Fibroblast of gingiva (primary cell): ENCODE measurements at places on chromosomes 2 and 18.

DNA sequence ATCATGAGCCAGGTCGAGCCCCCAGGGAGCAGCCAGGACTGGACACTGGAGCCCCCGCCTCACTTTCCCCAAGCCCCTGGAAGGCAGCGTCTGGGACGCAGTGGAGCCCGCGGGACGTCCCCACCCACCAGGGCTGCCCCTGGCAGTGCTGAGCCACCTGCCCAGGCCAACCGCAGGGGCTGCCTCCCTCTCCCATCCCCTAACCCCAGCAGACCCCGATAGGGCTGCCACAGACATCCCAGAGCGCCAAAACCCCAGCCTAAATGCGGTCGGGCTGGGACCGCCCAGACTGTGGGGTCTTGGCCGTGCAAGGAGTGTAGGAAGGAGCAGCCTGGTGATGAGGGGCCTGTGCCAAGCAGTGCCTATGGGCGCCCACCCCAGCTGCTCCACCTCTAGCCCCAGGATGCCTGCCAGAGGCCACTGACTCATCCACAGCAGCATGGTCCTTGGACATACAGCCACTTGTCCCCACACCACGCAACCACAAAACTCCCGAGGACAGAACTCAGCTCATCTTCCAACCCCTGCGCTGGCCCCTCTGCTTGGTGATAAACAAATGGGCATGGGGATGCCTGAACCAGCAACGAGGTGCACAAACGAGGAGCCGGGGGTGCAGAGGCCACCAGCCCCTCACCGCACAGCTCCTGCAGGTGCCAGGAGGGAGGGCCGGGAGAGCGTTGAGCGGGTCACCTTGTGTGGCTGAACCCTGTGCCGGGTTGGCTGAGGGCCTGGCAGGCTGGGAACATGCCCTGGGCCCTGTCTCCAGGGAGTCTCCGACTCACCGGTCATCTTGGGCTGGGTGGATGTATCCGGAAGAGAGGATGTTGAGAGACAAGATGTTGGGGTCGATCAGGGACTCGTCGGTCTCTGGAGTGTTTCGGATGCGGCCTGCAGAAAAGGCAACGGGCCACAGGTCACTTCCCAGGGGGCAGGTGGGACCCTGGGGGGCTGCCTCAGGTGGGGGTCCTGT lies 44.9 kb downstream of the AQP12A start:
- no peak for DNase-seq

GRCh38 chr2:168030862-168031624 lies 216.4 kb downstream of the STK39 start:
- DNase-seq: peak; percentile 57

- DNase-seq: no peak
Measured at GRCh38 chr2:128469203-128469602, 150.5 kb upstream of the HS6ST1 start.

GRCh38 chr18:64127172-64127571 lies 21.7 kb downstream of the LINC00305 start:
- DNase-seq: no peak

- DNase-seq: no peak
Measured at GRCh38 chr2:143263066-143263625, 133.9 kb downstream of the ARHGAP15 start.

DNA sequence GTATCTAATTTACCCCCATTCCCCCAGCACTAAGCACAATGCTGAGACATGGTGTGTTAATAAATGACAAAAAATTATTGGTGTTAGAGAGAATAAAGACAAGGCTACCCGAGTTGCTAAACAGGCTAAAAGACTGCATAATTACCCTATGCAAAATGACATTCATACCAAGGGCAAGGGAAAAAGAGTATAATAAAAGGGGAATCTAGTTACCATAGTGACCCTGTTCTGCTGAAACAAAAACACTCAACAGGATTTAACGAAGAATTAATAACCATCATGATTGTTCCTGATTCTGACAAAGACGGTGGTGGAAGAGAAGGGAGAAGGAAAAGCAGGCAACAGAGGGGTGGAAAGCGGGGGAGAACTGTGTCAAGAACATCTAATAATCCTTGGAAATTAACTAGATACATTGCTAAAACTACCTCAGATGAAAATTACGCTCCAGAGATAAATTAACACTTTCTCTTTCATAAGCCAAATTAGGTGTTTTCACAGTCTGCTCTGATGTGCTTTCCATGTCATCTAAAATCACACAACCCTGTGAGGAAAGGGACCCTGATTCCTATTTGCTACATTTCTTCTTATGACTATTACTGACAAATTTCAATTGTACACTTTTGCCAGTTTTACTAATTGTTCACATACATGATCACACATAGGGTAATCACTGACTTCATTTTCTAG lies 25.5 kb downstream of the TTR start:
- no peak for DNase-seq

GRCh38 chr2:70837980-70838925 lies 2.6 kb upstream of the CD207 start:
- DNase-seq: no peak

DNA sequence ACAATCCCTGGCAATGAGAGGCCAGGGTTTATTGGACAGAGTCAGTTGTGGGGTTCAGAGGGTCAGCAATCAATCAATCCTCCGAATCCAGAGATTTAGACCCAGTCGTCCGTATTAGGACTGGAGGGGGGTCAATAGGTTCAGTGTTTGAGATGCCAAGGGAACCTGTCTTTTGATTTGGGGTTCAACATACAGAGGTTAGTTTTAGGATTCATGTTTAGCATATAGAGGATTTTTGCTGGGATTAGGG lies 292 bp downstream of the GMPPA start:
- no peak for DNase-seq

DNA sequence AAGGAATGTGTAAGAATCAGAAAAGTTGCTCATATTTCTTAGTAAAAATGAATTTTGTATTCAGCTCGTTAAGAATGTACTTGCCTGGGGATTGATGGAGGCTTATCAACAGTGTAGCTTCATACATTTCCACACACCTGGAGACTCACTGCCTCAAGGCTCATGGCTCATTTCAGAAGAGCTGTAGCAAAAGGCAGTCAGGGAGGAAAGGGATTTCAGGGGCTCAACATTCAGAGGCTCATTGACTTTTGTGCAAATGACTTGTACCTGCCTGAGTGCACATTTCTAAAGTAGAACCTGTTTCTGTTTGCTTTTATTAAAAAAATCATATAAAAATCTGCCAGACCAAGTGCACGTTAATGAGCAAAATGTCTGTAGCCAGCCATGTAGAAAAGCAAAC lies 304.4 kb downstream of the KCNS3 start:
- no peak for DNase-seq

DNA sequence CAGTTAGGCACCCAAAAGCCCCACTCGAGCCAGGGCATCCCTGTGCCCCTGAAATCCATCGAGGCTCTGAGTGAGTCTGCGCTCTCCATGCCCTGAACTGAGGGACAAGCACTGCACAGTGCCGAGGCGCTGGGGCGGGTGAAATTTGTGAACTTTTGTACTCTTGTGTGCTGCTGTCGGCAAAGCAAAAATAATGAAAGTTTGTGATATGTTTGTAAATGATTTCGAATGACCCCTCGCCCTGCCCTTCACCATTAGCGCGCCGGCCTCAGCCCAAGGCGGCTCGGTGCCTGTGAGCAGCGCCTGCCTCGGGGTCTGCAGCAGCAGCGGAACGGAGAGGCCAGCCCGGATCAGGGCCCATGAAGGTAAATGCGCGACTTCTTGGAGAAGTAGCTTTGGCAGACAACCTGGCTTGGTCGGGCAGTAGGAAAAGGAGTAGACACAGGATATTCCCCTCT lies 1.8 kb upstream of the HOXD4 start:
- DNase-seq: no peak

- no peak for DNase-seq
Measured at GRCh38 chr2:189899101-189899500, 114.9 kb downstream of the PMS1 start.

DNA sequence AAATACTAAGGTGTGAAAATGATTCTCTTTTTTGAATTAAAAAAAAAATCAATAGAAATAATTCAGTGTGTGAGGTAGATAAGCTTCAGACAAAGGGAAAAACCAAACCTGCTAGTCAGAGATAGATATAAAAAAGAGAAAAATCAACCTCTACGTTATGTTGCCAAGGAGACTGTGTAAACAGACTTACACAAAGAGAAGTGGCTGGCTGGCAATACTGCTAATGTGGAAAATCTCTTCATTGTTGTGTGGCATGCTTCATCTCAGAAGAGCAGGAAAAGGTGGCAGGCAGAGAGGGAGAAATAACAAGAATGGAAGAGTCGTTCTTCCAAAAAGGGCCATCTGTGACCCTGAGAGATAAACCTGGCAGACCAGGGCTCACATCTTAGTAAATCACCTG lies 200.8 kb downstream of the SLC8A1 start:
- DNase-seq: no peak

- DNase-seq: peak; percentile 88
Measured at GRCh38 chr2:178241844-178242551, 47.7 kb downstream of the OSBPL6 start.

- no peak for DNase-seq
Measured at GRCh38 chr2:96548558-96549465, 12.3 kb downstream of the ARID5A start.

DNA sequence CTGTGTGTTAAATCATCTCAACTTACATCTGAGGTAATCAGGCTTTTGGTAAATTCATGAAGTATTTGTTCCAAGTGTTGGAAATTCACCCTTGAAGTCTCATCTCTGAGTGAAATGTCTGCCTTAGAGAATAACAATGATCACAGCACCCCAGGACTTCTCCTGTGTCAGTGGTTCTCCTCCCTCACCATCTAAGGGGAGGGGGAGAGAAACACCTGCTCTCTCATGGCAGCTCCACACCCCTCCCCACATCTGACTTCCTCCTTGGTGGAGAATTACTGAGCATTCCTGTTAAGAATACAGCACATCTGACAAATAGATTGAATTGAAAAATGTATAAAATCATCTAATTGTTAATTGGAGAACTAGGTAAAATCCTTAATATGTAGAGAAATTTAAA lies 532.1 kb downstream of the RNF144A start:
- no peak for DNase-seq

GRCh38 chr2:127623388-127624319 lies 22.3 kb upstream of the GPR17 start:
- no peak for DNase-seq

DNA sequence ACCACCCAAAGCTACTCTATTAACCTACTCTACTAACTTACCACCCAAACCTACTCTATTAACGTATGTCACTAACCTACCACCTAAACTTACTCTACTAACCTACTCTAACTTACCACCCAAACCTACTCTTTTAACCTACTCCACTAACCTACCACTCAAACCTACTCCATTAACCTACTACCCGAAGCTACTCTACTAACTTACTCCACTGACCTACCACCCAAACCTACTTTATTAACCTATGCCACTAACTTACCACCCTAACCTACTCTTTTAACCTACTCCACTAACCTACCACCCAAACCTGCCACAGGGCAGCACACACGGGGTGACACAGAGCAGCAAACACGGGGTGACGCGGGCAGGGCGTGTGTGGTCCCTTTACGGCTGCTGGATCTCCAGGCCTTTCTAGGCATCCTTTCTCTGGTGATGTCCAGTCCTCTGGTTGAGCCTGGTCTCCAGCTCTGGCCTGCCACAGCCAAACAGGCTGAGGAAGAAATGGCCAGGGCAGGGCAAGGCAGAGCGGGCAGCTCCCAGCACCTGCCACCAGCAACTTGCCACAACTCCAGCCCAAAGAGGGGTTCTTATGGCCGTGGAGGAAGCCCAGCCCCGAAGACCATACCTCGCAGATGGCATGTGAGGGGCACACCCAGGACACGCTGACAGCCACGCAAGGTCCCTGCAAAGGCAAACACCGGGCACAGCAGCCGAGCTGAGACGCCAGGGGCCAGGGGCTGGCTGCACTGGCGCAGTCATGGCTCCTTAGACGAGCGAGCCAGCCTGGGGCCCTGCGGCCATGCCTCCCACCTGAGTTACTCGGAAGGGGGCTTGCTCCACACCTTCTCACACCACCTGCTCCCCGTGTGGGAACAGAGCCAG lies 25.7 kb downstream of the PXDN start:
- DNase-seq: no peak

DNA sequence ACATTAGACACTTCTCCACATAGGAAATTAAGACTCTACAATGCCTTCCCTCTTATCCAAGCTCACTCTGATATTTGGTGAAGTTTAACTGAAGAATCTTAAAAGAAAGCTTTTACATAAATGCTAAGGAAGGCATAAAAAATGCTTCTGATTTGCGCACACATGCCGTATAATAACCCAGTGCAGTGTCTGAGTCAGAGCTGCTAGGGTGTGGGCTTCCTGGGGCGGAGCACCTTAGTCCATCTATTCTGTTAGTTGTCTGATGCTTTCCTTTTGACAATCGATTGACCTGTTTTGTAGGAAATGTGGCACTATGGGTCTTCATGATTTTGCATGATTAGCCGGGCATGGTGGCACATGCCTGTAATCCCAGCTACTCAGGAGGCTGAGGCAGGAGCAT lies 231.5 kb downstream of the AFF3 start:
- DNase-seq: no peak

DNA sequence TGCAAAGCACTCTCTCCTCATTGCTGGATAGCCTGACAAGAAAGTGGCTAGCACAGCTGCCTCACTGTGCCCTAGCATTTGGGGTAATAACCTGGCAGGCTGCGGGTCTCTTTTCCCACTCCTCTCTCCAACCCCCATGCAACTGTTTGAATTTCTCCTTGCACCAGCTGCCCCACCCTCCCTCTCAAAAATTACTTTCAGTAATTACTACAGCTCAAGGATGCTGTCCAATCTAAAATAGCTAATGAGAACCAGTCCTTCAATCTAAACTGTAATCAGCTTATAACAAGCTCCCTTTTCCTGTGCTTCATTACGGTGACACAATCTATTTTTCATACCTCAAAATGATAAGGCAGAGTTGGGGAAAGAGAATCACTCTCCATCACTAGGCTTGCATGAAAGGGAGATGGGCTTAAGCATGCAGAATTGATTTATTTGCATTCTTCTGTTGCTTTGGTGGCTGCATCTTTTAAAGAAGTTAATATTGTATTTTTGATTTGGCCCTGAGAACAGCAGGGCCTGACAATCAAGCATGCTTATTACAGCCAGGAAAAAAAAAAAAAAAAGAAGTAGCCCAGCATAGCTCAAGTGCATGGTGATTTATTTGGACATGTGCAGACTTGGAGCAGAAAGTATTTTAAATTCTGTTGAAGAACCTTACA lies 881.8 kb downstream of the SLC4A3 start:
- no peak for DNase-seq

- DNase-seq: no peak
Measured at GRCh38 chr18:52183107-52183506, 156.9 kb upstream of the DCC start.

GRCh38 chr2:126765395-126765794 lies 109.4 kb downstream of the GYPC start:
- no peak for DNase-seq

GRCh38 chr2:88165332-88166003 lies 4.7 kb upstream of the THNSL2 start:
- peak; percentile 8 for DNase-seq

DNA sequence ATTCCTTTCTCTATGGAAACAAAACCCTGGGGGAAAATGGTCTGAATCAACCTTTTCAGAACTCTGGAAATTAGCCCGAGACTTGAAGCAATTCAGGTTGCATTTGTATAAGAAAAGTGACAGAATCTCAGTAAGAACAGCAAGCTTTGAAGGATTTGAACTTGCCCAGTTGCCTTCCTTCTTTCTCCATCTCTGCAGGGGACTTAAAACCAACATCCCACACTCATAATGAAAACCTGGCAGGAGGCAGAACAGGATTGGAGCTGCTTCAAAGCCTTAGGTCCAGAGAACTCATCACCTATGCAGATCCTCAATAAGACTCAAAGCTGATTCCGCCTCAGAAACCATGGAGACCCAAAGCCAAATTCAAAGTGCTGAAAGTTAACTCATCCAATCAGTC lies 790.5 kb upstream of the ID2 start:
- no peak for DNase-seq

GRCh38 chr2:138846216-138846821 lies 66.1 kb upstream of the NXPH2 start:
- peak; percentile 2 for DNase-seq
